ENCODE measurements at places on chromosomes 3 and 15.
A peak's percentile ranks its signal among the peaks of the same experiment; 100 is the strongest.

- no peak for DNase-seq
These were observed 22.7 kb upstream of the PIAS1 start for GRCh38 chr15:68031404-68031803.

DNA sequence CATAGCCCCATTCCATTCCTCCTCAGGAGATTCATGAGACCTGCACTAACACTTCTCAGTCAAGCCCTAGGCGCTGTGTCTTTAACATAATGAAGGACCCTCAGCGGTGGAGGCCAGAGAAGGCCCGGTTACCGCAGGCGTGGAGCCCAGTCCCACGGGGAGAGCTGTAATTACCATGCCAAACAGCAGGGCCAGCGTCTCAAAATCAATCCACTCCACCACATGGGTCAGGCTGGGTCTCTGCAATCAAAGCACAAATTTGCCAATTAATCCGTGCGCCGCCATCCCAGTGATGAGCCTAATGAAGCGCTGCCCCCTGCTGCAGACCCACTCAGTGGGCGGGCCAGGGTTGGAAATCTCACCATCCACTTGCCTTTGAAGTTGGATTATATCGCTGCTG is 109.7 kb downstream of the OCA2 start:
- DNase-seq = no peak

GRCh38 chr3:181722156-181722555 is 10.4 kb downstream of the SOX2 start:
- peak; percentile 76 for DNase-seq

DNA sequence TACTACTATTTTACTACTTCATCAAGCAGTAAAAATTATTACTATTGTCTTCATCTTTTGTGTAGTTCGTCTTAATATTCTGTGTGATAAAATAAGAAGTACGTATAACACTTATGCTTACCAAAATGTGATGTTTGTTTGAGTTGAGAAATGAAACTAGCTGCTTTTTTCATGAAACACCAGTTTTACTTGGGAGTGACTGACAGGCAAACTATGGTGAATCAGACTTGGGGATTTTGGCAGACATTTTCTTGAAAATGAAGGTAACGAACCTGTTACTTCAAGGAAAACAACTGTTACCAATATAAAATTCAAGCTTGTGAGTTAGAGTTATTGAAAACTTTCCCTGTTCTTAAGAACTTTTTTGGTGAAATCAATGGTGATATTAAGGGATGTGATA is 10.3 kb downstream of the U2SURP start:
- no peak for DNase-seq

DNA sequence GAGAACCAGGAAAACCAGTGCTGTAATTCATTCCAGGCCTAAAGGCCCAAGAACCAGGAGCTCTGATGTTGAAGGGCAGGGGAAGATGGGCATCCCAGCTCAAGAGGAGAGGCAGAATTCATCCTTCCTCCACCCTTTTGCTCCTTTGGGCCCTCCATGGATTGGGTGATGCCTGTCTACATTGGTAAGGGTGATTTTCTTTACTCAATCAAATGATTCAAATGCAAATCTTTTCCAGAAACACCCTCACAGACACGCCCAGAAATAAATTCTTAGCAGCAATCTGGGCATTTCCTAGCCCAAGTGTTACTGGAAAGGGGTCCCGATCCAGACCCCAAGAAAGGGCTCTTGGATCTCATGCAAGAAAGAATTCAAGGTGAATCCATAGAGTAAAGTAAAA is 17.6 kb upstream of the APOD start:
- no peak for DNase-seq

GRCh38 chr3:156459434-156459833 is 95.5 kb downstream of the SSR3 start:
- no peak for DNase-seq
